AG20443 (cell line): ENCODE measurements at places on chromosomes 12 and 14.

GRCh38 chr14:103104654-103105452 lies 10.3 kb downstream of the EXOC3L4 start:
- DNase-seq, result peak; percentile 82

GRCh38 chr14:87457720-87458119 lies 535.3 kb downstream of the GALC start:
- peak; percentile 22 for DNase-seq

GRCh38 chr12:25034676-25035075 lies 85.8 kb upstream of the BCAT1 start:
- no peak for DNase-seq

DNA sequence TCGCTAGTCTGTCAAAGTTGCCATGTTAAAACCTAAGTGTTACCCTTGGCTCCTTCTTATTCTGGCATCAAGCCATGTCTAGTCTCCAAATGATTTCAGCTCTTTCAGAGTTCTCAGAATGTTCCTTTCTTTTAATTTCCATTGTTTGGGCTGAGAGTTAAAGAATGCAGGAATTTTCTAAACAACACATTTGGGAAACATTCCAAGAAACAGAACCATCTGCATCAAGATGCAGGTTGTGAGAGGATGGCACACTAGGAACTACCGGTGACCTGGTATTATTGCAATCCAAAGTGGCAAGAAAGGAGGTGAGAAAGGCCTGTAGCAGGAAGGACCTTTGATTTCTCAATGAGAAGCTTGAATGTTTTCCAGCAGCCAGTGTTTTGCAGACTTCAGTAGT lies 30.1 kb downstream of the SLC35F4 start:
- DNase-seq, result no peak

DNA sequence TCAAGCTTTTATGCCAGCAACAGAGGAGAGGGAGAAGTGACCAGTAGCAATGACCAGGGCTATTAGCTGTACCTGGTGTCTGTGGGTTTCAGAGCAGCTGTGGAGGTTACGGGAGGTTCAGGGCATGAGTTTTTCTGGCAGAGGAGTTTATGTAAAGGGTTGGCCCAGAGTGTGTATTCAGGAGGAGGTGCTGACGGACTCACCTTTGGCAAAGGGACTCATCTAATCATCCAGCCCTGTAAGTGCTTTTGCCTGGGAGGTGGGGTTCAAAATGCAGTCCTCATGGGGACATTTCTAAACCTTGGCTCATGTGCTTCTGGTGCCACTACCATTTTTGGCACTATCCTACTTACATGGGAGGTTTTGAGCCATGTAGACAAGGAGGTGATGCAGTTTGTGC lies 95.3 kb downstream of the DAD1 start:
- DNase-seq, result no peak

GRCh38 chr12:88371416-88372183 lies 208.7 kb downstream of the KITLG start:
- DNase-seq, result peak; percentile 79

- DNase-seq, result peak; percentile 57
Observed at GRCh38 chr14:20436363-20436755, 393 bp upstream of the KLHL33 start.

- no peak for DNase-seq
Observed at GRCh38 chr14:92955381-92955780, 32.4 kb downstream of the CHGA start.

GRCh38 chr12:59059088-59059935 lies 139.0 kb upstream of the LRIG3 start:
- no peak for DNase-seq

- DNase-seq, result no peak
Observed at GRCh38 chr12:29425722-29426121, 44.8 kb upstream of the ERGIC2 start.

- no peak for DNase-seq
Observed at GRCh38 chr12:32285489-32285888, 113.9 kb upstream of the FGD4 start.

- no peak for DNase-seq
Observed at GRCh38 chr12:68030248-68030647, 41.0 kb downstream of the IFNG-AS1 start.

GRCh38 chr12:57483466-57483865 lies 3.8 kb upstream of the ARHGAP9 start:
- DNase-seq, result peak; percentile 48

- DNase-seq, result no peak
Observed at GRCh38 chr12:9032202-9032964, 43.0 kb downstream of the KLRG1 start.

- no peak for DNase-seq
Observed at GRCh38 chr14:60214415-60215126, 34.5 kb upstream of the PPM1A start.

DNA sequence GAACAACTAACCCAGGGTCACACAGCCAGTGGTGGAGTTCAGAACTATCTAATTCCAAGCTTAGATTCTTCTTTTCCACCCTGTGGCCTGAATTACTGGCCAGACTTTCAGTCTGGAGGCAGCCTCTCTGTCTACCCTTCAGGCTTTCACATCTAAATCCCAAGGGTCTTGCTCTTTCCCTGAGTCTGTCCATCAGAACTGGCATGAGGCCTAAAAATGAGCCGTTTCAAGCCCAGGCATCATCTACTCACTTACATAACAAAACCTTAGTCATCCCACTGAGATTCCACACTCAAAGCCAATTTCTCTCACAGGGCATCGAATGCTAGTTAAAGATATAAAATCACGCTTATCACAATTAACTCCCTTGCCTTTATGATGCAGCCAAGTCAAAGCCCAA lies 1.3 kb upstream of the PTGDR start:
- peak; percentile 82 for DNase-seq

- DNase-seq, result peak; percentile 74
Observed at GRCh38 chr12:121800694-121801594, 2.9 kb upstream of the SETD1B start.

- no peak for DNase-seq
Observed at GRCh38 chr14:77502109-77502782, 3.6 kb upstream of the ISM2 start.

GRCh38 chr14:67420102-67420739 lies 8.3 kb upstream of the PLEK2 start:
- no peak for DNase-seq

DNA sequence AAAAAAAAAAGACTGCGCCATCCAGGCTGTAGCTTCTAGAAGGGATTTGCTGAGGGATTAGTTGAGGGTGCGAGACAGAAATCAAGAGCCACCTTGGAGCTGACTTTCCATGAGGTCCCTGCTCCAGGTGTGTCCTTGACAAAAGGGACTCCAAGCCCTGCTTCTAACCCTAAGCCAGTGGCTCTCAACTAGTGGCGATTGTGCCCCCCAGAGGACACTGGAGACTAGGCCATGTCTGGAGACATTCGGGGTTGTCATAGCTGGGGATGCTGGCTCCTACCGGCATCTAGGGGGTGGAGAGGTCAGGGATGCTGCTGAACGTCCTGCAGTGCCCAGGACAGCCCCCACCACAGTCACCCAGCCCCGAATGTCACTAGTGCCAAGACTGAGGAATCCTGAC lies 40.6 kb downstream of the SPRING1 start:
- DNase-seq, result no peak

DNA sequence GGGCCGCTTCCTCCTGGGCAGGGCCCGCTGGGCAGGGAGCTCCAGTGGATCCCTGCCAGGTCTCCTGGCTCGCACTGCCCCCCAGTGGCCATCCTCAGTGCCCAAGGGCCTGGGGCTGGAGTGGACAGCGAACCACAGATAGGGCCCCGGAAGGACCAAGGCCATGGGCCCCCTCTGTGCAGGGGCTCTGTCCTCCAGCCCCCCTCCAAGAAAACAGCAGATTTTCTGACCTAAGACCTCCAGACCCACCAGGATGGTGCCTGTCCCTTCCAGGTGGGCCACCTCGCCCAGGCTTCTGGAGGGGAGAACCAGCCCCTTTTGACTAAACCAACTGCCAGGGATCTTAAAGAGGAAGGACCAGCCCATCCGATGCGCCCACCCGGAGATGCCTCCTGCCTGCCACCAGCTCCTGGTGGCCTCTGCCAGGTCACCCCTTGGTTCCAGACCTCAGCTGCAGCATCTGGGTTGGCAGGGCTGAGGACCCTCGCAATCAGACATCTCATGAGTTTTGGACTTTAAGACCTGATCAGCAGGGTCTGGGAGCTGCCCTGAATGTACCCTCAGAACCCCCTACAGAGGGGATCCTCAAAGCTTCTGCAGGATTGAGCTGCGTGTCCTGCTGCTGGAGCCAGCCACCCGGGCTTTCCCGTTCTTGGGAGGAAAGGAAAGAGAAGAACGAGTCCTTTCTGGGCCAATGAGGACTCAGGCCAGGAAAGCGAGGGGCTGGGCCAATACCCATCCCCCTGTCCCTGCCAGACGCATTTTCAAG lies 325.8 kb upstream of the DIO3 start:
- DNase-seq, result peak; percentile 77

GRCh38 chr12:90407841-90408240 lies 547.1 kb downstream of the CCER1 start:
- no peak for DNase-seq

- DNase-seq, result no peak
Observed at GRCh38 chr12:95096378-95096777, 23.0 kb upstream of the NR2C1 start.

DNA sequence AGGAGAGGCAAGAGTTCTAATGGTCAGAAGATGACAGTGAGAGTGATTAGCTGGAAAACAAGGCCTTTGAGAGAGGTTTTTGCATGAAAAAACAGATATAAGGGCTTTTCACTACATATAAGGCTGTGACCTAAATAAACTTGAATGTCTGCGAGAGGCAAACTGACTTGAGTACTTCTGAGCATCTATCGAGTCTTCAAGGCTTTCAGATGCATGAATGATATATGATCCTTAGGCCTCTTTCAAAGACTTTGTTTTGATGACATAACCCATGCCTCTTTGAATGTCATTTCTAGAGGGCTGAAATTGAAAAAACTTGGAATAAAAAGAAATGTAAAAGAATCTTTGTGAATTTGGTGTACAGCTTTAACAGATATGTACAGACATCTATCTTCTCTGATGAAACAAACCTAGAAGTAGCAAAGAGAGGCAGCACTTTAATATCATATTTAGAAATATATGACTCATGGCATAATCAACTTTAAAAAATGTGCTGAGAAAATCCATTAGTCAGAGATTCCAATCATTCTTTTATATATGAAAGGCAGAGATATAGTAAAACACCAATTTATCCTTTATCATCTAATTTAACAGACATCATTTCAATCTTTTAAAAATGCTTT lies 72.6 kb downstream of the PPM1H start:
- peak; percentile 44 for DNase-seq

- peak; percentile 53 for DNase-seq
Observed at GRCh38 chr12:42819846-42820245, 230.3 kb upstream of the PRICKLE1 start.

DNA sequence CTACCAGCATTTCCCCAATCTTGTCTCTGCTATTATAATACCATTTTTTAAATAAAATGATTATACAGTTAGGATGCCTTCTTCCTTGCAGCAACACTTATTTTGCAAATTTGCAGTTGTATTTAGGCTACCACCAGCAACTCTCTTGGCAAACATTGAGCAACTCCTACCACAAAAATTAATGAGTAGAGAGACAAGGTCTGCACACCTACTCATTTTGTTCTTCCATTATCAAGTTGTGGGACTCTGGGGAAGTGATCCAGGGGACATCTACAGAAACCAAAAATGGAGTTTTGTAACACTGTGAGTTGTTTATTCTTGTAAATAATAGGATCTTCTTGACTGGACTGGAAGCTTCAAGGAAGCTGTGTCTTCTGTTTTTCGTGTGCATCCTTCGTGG lies 38.6 kb downstream of the DGLUCY start:
- no peak for DNase-seq

DNA sequence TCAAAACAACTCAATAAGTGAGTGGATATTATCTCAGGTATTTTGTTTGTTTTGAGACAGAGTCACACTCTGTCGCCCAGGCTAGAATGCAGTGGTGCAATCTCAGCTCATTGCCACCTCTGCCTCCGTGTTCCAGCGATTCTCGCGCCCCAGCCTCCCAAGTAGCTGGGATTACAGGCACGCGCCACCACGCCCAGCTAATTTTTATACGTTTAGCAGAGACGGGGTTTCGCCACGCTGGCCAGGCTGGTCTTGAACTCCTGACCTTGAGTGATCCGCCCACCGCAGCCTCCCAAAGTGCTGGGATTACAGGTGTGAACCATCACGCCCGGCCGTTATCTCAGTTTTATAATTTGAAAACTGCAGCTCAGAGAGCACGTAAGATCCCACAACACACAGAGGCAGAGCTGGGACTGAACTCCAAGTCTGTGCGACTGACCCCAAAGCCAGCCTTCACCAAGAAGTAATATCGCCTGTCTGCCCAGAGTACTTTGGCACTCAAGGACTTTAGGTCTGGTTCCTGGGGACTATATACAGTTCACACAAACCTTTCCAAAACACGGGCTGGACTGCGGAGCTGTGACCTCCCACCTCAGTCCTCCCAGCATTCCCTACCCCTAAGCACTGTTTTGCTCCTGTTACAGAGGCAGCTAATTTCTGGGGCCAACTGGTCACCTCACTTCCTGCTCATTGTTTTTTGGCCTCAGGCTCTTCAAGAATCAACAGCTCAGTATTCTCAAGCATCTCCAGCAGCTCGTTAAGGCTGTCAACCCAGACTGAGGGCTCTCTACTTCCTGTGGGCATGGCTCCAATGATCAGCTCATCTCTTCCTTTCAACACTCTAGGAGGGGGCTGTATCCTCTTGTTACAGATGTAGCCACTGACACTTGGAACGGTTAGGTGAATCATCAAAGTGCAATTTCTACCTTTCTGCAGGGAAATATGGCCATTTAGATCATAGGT lies 22.5 kb downstream of the TESC start:
- DNase-seq, result no peak

- no peak for DNase-seq
Observed at GRCh38 chr12:53324113-53324778, 2.8 kb upstream of the AAAS start.
